ENCODE measurements at places on chromosomes 7 and 10.

- DNase-seq = no peak
These were observed 34.4 kb downstream of the UNC5B start for GRCh38 chr10:71246591-71247413.

GRCh38 chr7:143512488-143513340 lies 35.0 kb downstream of the TAS2R41 start:
- DNase-seq = no peak

GRCh38 chr10:120514035-120514620 lies 57.1 kb downstream of the PLPP4 start:
- DNase-seq = no peak

- DNase-seq = no peak
These were observed 148.7 kb downstream of the BICC1 start for GRCh38 chr10:58661336-58661735.

DNA sequence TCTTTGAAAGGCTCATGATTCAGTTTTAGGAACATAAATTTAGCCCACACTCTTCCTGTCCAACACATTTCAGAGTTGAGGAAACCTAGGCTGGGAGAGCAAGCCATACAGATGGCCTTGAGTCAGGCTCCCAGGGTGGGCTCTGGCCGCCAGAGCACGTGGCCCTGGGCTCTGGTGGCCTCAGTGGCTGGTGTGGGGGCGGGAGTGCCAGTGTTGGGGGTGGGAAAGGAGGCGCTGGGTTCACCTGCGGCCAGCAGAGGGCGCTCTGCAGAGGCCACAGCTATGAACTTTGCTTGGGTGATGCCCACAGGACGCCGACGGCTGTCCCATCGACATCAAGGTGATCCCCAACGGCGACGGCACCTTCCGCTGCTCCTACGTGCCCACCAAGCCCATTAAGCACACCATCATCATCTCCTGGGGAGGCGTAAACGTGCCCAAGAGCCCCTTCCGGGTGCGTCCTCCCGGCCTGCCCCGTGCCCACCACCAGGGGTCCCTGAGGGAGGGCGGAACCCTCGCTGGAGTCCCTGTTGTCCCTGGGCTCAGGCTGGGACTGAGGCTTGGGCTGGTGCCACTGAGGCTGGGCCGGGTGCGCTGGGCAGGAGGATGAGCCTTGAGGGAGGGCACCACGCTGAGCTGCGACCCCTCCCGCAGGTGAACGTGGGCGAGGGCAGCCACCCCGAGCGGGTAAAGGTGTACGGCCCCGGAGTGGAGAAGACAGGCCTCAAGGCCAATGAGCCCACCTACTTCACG lies 11.9 kb downstream of the FLNC start:
- DNase-seq = peak; percentile 20

Data from stimulated activated CD8-positive, alpha-beta memory T cell treated with anti-CD3 and anti-CD28 coated beads, Interleukin-7, amount 100 ng/mL, for 24 hours (primary cell).